Activated CD4-positive, alpha-beta T cell treated with anti-CD3 and anti-CD28 coated beads, Interleukin-2, amount 50 U/mL, for 24 hours (primary cell): ENCODE measurements at places on chromosomes 1 and 21.

GRCh38 chr1:90023691-90024090, 28.8 kb downstream of the ZNF326 start:
- DNase-seq: no peak

GRCh38 chr1:184759112-184759511, 4.5 kb upstream of the EDEM3 start:
- DNase-seq: no peak

DNA sequence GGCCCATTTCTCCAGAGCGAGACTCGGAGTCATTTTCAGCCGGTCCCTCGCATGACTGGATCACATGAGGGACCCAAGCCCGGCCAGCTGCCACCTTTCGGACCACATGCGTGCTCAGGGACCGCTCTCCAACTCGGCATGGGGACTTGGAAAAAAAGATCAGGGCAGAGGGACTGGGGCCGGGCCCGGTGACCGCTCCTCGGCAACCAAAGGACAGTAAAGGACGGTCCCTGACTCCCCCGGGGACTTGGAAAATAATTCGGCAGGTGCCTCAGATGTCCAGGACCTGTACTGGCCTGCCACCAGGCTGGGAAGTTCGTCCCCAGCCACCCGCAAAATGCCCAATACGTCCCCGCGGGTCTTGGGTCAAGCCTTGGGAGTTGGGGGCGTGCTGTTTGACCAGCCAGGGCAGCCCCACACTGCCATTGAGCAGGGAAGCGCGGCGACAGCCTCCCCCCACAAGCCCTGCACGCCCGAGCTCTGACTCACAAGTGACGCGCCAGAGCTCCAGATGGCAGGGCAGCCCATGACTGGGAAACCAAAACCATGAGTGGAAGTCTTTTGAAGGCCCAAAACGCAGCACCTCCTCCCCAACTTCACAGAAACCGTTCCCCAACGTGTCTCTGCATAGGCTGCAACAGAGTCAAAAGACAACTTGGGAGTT, 134.5 kb downstream of the LIPI start:
- DNase-seq: no peak

GRCh38 chr1:244280201-244280600, 171.5 kb downstream of the ADSS2 start:
- no peak for DNase-seq

GRCh38 chr21:31351438-31351837, 7.4 kb upstream of the TIAM1 start:
- DNase-seq: no peak
